Epithelial cell of prostate (primary cell): ENCODE measurements at places on chromosomes 16 and 17.

DNA sequence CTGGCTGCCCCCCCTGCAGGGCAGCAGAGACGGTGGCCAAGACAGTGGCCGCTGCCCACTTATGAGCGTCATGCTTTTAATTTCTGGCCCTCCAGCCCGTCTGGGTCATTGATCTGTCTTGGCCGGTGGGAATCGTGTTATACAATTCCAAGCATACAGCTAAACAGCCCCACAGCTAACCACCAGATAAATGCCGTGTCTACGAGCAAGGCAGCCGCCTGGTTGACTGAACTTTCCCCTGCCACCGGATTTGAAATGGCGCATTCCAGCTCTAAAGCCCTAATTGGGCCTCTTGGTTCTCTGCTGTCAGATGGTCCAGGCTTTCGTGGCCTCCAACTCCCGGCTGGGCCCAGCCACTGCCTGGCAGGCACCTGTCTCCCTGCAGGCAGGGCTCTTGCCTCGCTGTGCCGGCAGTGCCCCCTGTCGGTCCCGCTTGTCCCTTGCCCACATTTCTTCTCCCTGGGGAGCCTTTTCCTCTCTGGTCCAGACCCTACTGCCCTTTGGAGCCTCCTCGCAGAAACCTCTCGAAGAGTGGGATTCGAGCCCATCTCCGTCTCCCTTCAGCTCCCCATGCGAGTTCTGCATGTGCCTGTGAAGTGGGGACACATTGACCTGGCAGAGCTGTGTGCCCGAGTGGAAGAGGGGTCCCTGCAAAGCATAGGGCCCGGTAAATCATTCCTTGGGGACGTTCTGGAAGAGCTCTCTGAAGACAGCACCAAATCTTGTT is 1.8 kb upstream of the RBFOX3 start:
- DNase-seq, result no peak

- DNase-seq, result no peak
Observed at GRCh38 chr16:69773260-69773947, 11.3 kb downstream of the WWP2 start.

GRCh38 chr17:46193626-46194392 is 580 bp upstream of the KANSL1 start:
- peak; percentile 88 for DNase-seq

DNA sequence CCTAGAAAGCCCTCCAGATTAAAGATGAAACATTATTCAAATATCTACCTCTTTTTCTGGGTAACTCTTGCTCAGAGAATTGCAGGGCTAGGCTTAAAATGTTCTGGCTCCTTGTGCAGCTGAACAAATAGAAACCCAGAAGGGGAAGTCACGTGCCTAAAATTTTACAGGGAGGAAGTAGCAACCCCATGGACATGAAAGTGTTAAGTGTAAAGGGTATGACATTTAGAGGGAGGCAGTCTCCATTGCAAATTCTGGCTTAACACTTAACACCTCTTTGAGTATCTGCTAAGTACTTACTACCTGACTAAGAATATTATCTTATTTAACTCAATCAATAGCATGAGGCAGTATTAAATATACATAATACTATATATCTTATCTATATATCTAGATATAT is 376.1 kb upstream of the ERCC4 start:
- DNase-seq, result no peak

- DNase-seq, result no peak
Observed at GRCh38 chr16:17532338-17532995, 61.7 kb upstream of the XYLT1 start.

DNA sequence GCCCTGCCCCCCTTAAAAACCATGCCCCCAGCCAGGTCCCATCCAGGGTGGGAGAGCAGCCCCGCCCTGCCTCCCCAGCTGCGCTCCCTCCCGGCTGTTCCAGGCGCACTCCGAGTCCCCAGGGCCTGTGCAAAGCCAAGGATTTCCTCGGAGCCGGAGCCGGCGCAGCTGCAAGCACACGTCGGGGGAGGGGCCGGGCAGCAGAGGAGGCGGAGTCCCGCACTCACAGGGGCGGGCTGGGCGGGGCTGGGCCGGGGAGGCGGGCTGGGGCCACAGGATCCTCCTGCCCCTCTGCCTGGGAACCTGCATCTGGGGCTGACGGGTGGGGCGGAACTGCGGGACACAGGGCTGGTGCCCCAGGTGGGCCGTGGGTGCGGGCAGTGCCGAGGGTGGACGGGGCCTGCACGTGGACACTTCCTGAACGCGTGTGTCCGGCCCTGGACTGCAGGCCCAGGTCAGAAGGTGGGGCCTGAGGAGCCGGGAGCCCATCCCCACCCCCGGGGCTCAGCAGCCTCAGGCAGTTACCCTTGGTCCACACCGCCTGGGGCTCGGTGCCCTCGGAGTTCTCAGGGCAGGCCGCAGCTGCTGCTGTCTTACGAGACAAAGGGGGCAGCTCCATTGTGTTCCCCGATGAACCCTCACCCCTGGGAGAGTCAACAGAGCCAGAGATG is 24.0 kb upstream of the SSTR5 start:
- DNase-seq, result no peak

GRCh38 chr16:47568351-47568750 is 107.2 kb downstream of the PHKB start:
- DNase-seq, result no peak

GRCh38 chr17:7204828-7205461 is 14.7 kb downstream of the DLG4 start:
- no peak for DNase-seq

GRCh38 chr17:67449845-67450755 is 73.0 kb downstream of the PITPNC1 start:
- no peak for DNase-seq

DNA sequence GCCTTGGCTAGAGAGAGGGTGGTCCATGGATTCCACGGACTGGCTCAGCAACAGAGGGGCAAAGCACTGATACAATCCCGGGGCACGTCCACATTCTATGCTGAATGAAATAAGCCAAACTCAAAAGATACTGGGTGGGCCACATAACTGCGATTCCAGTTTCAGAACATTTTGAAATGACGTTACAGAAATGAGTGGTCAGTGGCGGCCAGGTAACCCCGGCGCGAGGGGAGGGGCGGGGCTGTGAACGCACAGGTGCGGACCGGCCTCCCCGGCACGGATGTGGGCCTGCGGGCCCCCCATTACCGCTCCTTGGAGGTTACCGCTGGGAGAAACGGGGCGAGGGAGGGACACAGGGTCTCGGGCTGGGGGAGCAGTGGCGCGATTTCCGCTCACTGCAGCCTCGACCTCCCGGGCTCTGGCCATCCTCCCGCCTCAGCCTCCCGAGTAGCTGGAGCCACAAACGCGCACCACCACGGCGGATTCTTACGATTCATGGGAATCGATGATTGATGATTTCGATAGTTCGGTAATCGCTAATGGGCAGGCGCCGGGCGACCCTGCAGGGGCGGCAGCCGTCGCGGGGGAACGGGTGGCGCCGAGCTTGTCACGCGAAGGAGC is 559 bp downstream of the MVD start:
- no peak for DNase-seq

GRCh38 chr16:88732172-88732960 is 26.1 kb downstream of the CTU2 start:
- no peak for DNase-seq

DNA sequence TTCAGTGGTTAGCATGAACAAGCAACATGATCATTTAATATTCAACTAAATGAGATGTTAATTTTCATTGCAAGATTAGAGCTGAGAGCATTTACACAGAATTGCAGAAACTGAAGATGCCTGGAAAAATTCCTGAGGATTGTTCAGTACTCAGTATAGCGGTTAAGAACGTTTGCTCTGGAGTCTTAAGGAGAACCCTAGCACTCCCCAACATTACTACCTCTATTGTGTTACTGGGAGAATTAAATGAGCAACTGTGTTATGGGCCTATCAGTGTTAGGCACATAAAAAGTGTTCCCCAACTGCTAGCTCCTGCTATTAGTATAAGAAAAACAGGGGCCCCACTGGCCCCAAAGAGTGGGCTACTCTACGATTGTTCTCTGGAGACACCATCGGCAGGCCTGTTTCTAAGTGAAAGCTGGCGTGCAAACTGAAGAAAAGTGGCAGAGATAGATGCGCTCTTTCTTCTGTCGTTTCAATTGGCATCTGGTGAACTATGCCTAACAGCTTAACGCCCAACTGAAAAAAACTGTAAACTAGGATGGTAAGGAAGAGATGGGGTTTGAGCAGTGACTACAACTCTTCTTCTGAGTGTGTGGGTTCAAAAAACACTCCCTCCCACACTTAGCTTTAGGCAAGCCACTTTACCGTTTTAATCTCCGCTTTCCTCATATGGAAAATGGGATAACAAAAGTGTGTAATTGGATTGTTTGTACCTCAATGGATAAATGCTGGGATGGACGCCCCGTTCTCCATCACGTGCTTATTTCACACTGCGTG is 1.3 kb downstream of the CDR2 start:
- no peak for DNase-seq

DNA sequence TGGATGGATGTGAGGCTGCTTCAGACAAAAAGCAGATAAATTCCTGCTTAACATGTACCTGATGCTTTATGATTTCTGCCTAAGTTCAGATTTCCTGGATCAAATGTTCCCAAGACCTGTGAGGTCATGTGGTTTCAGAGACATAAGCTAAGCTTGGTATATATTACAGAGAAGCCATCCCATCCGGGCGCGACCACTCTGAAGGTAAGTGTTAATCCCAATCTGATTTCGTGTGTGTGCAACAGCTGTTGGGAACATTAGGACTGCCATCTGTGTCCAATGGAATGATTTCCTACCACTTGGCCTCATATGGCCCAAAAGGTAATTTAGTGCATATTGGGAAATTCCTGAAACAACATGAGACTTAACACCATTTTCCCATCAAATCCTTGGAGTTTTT is 199.1 kb downstream of the HS3ST3B1 start:
- DNase-seq, result no peak

DNA sequence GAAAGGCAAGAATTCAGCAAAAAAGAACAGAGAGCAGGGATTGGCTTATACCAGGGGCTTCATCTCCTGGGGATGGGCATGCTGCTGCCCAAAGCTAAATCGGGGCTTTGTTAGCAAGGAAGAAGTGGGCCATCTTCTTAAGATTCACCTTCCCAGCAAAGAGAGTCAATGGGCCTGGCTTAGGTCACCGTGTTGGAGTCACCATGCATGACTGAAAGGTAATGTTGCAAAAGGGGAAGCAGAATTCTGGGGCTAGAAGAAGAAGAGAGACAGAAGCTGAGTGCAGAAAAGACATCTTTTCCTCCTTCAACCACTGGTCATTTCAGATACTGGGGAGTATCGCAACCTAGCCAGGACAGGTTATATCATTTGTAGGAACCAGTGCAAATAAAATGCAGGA is 76.3 kb upstream of the KIFC3 start:
- DNase-seq, result no peak

GRCh38 chr17:47957591-47958490 is at the start of gene PRR15L:
PRR15L (minus strand) TSS chr17:47957883; CDS start chr17:47953234, 4,649 bp downstream.
- peak; percentile 39 for DNase-seq

DNA sequence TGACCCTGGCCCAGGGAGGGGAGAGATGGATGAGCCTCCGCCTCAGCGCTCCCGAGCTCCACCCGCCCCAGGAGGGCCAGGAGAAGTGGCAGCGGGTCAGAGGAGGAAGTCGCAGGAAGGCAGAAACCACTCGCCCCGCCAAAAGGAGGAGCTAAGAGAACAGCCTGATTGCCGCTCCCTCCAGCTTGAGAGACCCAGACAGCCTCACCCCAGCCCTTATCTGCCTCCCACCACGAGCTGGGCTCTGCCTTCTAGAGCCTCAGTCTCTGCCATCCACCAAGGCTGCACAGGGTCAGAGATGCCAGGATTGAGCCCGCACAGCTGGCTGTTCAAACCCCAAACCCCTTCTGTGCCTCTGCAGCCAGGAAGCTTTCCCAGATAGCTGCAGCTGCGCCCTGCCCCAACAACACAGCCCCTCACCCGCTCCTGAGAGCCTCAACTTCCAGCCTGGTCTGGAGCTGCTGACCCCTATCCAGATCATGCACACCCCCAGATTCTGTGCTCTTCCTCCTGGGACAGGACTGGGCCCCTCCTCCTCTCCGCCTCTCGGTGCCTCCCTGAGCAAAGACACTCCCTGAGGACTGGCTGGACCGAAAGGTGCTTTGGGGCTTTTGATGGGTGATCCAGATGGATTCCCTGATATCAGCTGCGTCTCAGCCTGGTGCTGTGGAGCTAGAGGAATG is 1.0 kb upstream of the ATP2A3 start:
- DNase-seq, result no peak

DNA sequence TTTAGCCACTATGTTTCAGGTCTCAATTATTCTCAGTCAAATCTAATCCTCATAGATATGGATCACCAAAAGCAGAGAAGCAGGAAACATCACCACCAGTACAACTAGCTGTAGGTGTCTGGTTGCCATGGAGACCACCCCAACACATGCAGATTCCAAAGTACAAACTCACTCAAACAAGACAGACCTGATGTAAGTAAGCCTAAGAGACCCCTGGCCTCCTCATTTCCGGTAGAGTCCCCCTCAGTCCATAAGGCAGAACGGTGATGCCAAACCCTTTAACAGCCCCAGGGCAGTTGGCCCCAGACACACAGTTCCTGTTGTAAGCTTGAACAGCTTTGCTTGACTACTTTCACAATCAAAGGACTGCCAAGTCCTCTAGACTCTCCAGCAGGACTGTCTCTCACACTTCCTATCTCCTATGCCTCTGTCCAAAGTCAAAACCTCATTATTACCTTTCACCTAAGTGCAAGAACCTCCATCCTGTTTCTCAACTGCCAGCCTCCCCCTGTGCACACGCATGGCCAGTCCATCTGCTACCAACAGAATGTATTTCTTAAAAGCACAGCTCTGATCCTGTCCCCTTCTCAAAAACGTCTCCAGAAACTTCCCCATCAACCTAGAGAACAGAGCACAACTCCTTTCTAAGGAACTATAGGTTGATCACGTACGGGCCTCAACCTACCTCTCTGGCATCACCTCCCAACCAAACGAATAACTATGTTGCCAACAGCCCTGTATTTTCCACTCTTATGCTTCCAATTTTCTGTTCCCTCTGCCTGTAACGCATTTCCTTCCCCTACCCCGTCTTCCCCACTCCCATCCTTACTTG is 23.9 kb downstream of the SLC39A11 start:
- DNase-seq, result peak; percentile 26

GRCh38 chr17:65035191-65035590 is 21.3 kb downstream of the GNA13 start:
- no peak for DNase-seq

- no peak for DNase-seq
Observed at GRCh38 chr16:13521356-13521755, 398.6 kb upstream of the ERCC4 start.

DNA sequence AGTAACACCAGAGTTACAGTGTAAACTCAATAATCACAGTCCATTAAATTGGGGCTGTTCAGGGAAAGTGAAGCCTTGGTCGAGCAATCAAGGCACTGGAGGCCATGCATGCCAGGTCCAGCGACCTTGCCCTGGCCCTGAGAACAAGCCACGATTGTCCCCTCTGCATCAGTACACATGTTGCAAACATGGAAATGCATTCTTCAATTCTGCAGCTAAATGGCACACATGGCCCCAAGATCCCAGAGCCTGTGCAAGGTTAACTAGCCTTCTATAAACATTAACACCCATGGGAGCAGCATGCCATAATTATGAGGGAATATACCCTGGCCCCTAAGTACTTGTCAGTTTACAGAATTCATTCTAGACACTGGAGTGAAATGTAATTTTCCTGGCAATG is 204.7 kb downstream of the HS3ST3B1 start:
- DNase-seq, result no peak
